ENCODE measurements at places on chromosomes 7 and 10. TPM values are rescaled to one million over a fixed set of nuclear protein-coding genes. Genes with fewer than 3 reads are reported as not detected.

The PPP1R9A gene
- total RNA-seq, result 22.2 TPM

The SYT15B gene
- not detected for total RNA-seq

The GIMAP1 gene
- total RNA-seq, result 3.6 TPM

GRCh38 chr7:44073664-44074348 is 8.4 kb upstream of the PGAM2 start:
- H3K36me3 ChIP-seq, result peaks cover 16% of the 10 kb centered on the region
- no peak overlapping the region for H3K27ac ChIP-seq
- H3K4me3 ChIP-seq, result no peak overlapping the region
- DNase-seq, result no peak

- peaks cover 8% of the 10 kb centered on the region for H3K27me3 ChIP-seq
- no peak for DNase-seq
- H3K4me1 ChIP-seq, result peaks cover 12% of the 10 kb centered on the region
- H3K4me3 ChIP-seq, result no peak overlapping the region
- no peaks in the 10 kb centered on the region for H3K36me3 ChIP-seq
Observed at GRCh38 chr7:155962191-155962967, 150.1 kb upstream of the SHH start.

DNA sequence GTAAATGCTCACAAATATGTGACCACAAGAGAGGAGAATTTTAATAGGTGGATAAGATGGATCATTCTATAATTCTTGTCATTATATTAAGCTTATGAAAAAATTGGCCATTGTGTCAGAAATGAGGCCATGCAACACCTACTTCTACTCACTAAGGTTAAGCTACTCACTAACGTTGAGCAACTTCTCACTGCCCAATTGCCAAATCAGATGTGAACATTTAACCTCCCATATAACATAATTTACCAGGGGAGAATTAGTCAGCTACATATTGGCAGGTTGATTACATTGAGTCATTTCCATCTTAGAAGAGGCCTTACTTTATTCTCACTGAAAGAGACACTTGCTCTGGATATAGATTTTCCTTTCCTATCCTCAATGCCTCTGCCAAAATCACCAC is 211.2 kb upstream of the DGKB start:
- no peak overlapping the region for H3K27ac ChIP-seq
- H3K4me3 ChIP-seq, result no peak overlapping the region
- H3K4me1 ChIP-seq, result no peaks in the 10 kb centered on the region
- no peak for DNase-seq

- H3K27ac ChIP-seq, result no peak overlapping the region
- peaks cover 2% of the 10 kb centered on the region for H3K27me3 ChIP-seq
- no peak overlapping the region for H3K4me3 ChIP-seq
Observed at GRCh38 chr10:5424751-5425150, 12.4 kb downstream of the NET1 start.

DNA sequence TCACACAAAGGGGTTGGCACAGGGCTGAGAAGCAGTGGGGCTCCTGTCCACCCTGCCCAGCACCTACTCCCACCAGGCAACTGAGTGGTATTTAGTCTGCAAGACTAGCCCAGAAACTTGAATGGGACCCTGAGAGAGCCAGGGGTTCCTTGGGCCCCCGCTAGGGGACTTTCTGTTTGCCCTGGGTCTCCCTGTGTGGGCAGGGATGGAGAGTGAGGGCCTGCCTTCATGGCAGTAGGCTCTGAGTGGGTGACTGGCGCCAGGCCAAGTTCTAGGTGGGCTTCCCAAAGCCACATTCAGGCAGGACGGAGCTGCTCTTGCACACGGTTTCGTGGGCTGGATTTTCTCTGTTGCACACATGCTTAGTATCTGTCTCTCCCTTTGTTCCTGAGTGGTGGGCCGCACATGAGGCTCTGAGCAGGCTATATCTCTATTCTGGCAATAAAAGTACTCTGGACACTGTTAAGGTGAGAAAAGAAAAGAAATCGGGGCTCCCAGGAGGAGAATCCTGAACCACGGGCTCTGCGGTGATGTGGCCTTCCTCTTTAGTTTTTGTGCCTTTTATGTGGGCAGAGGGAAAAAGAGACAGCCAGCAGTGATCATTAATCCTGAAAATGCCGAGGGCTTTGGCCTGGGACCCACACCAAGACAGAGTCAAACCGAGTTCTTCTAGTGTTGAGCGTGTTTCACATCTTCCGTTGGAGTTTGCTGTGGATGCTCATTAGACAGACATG is 26.9 kb downstream of the IL2RA start:
- no peak overlapping the region for H3K4me3 ChIP-seq
- no peak overlapping the region for H3K27ac ChIP-seq
- H3K4me1 ChIP-seq, result no peaks in the 10 kb centered on the region

Measured in endothelial cell (in vitro differentiated cells).